ENCODE measurements at places on chromosomes 1 and 21. TPM values are rescaled to one million over a fixed set of nuclear protein-coding genes. Genes with fewer than 3 reads are reported as not detected.
A peak's percentile ranks its signal among the peaks of the same experiment; 100 is the strongest.

CCDC185 gene
- not detected for total RNA-seq

DNTTIP2 gene
- total RNA-seq = 83.6 TPM

OR2T34 gene
- not detected for total RNA-seq

LINGO4 gene
- 5.8 TPM for total RNA-seq

SRGAP2B gene
- 7.2 TPM for total RNA-seq

OLIG2 gene
- not detected for total RNA-seq

RAB3B gene
- total RNA-seq = 0.04 TPM

RGS13 gene
- total RNA-seq = 0.25 TPM

SERTAD4 gene
- total RNA-seq = 0.48 TPM

- no peaks in the 10 kb centered on the region for H3K36me3 ChIP-seq
- no peak for DNase-seq
- H3K27me3 ChIP-seq = peaks cover 38% of the 10 kb centered on the region
- H3K4me3 ChIP-seq = no peak overlapping the region
- no peak overlapping the region for H3K27ac ChIP-seq
- no peaks in the 10 kb centered on the region for H3K4me1 ChIP-seq
Measured at GRCh38 chr21:41503331-41503730, 4.6 kb downstream of the TMPRSS2 start.

DNA sequence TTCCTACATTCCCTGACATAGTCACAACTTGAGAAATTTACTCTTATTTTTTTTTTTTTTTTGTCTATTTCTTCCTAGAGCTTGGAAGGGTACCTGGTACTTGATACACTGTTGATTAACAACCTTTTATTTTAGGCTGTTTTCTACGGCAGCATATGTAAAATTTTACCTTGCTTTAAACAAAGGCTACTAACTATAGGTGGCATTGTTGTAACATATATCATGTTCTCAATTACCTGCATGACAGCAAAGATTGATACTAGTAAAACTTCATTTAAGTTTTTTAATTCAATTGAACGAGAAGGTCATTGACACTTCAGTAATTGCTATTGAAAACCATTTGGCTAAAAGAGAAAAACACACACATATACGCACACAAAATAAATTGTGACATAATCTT lies 238.3 kb upstream of the ESRRG start:
- no peaks in the 10 kb centered on the region for H3K27me3 ChIP-seq
- no peak overlapping the region for H3K4me3 ChIP-seq
- DNase-seq = no peak
- no peaks in the 10 kb centered on the region for H3K36me3 ChIP-seq
- no peak overlapping the region for H3K27ac ChIP-seq

DNA sequence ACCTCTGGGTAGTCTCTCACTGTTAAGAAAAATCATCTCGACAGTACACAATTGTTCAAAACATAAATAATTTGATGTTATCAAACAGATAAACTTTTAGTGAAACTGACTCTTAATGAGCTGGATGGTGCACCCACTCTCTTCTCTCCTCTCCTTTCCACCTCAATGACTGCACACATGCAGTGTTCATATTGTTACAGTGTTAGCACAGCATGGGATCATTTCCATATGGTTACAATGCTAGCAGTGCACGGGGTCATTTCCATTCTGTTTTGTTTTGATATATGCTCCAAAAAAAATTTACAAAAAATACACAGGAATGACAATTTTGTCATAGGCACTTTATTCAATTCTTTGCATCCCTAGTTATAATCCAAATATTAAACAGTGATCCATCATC lies 26.4 kb upstream of the RNF187 start:
- peaks cover 39% of the 10 kb centered on the region for H3K27me3 ChIP-seq
- H3K4me3 ChIP-seq = no peak overlapping the region
- no peak for DNase-seq
- peaks cover 25% of the 10 kb centered on the region for H3K4me1 ChIP-seq
- no peak overlapping the region for H3K27ac ChIP-seq

DNA sequence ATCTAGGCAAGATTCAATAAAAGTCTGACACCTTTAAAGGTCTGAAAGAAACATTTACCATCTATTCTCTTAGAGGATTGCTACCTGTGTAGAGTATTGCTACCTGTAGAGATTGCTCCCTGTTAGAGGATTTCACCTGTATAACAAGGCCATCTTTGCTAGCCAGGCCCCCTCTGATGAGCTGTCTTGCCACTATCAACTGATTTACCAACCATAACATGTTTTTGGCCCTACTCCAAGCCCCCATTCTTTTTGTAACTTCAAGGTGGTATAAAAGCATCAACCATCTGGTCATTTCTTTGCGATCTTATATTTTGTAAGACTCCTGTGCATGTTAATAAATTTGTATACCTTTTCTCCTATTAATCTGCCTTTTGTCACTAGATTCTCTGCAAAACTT lies 424.7 kb upstream of the CAMK1G start:
- H3K27me3 ChIP-seq = no peaks in the 10 kb centered on the region
- no peak for DNase-seq
- no peaks in the 10 kb centered on the region for H3K4me1 ChIP-seq
- no peaks in the 10 kb centered on the region for H3K36me3 ChIP-seq

- DNase-seq = no peak
- no peaks in the 10 kb centered on the region for H3K36me3 ChIP-seq
Measured at GRCh38 chr1:7584157-7584556, 186.9 kb upstream of the VAMP3 start.

- no peak for DNase-seq
- no peak overlapping the region for H3K27ac ChIP-seq
- no peak overlapping the region for H3K4me3 ChIP-seq
- no peaks in the 10 kb centered on the region for H3K4me1 ChIP-seq
- no peaks in the 10 kb centered on the region for H3K36me3 ChIP-seq
Measured at GRCh38 chr1:109641861-109642260, 14.0 kb upstream of the GSTM4 start.

- no peaks in the 10 kb centered on the region for H3K4me1 ChIP-seq
- H3K27me3 ChIP-seq = no peaks in the 10 kb centered on the region
- no peak overlapping the region for H3K4me3 ChIP-seq
- no peak overlapping the region for H3K27ac ChIP-seq
Measured at GRCh38 chr1:53588053-53588779, 129.0 kb downstream of the DMRTB1 start.

GRCh38 chr1:67624680-67625079 lies 60.3 kb upstream of the GADD45A start:
- no peak for DNase-seq
- no peaks in the 10 kb centered on the region for H3K36me3 ChIP-seq
- no peak overlapping the region for H3K4me3 ChIP-seq

- H3K4me3 ChIP-seq = no peak overlapping the region
- H3K27me3 ChIP-seq = no peaks in the 10 kb centered on the region
- no peaks in the 10 kb centered on the region for H3K4me1 ChIP-seq
Measured at GRCh38 chr1:55931081-55931940, 648.1 kb downstream of the PLPP3 start.

DNA sequence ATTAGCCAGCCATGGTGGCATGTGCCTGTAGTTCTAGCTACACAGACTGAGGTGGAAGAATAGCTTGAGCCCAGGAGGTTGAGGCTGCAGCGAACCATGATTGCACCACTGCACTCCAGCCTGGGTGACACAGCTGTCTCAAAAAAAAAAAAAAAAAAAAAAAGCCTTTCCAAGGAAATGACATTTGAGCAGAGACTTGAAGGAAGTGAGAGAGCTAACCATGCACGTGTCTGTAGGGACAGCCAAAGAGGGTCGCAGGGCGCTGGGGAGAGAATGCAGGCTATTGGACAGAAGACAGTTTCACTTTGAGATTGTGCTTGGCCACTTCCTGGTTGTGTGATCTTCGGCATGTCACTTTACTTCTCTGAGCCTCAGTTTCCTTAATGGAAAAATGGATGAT lies 6.8 kb downstream of the HCRTR1 start:
- no peak overlapping the region for H3K4me3 ChIP-seq
- H3K27ac ChIP-seq = no peak overlapping the region
- H3K4me1 ChIP-seq = peaks cover 35% of the 10 kb centered on the region
- DNase-seq = no peak
- H3K27me3 ChIP-seq = no peaks in the 10 kb centered on the region

DNA sequence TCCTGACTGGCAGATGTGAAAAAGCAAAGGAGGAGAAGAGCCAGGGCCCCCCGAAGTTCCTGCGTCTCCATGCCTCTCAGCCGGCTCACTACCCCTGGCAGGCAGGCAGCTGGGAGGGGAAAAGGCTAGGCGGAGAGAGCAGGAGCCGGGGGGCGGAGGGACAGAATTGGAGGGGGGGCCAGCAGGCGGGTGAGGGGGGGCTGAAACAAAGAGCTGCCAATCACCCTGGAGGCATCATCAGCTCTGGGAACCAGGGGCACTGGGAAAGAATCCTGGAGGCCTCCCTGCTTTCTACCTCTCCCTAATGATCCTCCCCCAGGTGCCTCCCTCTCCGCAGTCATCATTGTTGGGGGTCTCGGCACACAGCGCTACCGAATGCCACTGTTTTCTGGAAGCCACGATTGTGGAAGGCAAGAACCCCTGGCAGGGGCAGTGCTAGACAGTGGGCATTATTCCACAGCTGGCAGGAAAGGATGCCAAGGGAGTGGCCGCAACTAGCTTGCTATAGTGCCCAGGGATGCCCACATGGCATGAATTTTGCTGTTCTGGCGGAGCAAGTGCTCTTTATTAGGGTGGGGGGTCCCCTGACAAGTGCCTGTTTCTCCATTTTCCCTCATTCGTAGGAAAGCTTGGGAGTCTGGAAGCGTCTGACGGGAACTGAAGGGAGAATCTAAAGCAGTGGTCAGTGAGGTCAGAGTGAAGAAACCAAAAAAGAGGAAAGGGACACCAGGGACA lies at the start of gene THBS3:
Gene THBS3, minus strand, starts transcription at position 92 of the 735 bp plus-strand sequence. Its CDS starts 21 bp downstream, at position 71.
- peaks cover 3% of the 10 kb centered on the region for H3K36me3 ChIP-seq
- no peaks in the 10 kb centered on the region for H3K27me3 ChIP-seq
- peaks cover 21% of the 10 kb centered on the region for H3K4me1 ChIP-seq
- DNase-seq = peak; percentile 47

- peaks cover 7% of the 10 kb centered on the region for H3K4me1 ChIP-seq
- no peaks in the 10 kb centered on the region for H3K27me3 ChIP-seq
- no peaks in the 10 kb centered on the region for H3K36me3 ChIP-seq
- no peak for DNase-seq
Measured at GRCh38 chr21:36846631-36847030, 119.8 kb downstream of the HLCS start.

DNA sequence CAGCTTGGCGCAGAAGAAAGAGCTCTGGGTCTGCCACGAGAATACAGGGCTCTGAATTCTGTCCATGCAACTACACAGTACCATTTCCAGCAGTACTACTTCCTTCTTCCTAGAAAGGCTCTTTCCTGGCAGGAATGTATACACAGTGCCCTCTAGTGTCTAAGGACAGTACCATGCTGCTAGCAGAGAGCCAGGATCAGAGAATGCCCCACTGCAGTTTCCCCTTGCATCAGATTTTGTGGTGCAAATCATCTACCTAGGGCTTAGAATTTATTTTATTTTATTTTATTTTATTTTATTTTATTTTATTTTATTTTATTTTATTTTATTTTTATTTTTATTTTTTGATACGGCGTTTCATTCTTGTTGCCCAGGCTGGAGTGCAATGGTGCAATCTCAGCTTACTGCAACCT lies 50.8 kb downstream of the PAX7 start:
- no peak overlapping the region for H3K27ac ChIP-seq
- H3K27me3 ChIP-seq = no peaks in the 10 kb centered on the region
- DNase-seq = no peak
- H3K4me3 ChIP-seq = no peak overlapping the region
- no peaks in the 10 kb centered on the region for H3K4me1 ChIP-seq
- H3K36me3 ChIP-seq = no peaks in the 10 kb centered on the region

GRCh38 chr1:169680377-169681019 lies 30.9 kb downstream of the SELL start:
- no peak overlapping the region for H3K4me3 ChIP-seq
- no peaks in the 10 kb centered on the region for H3K27me3 ChIP-seq
- H3K27ac ChIP-seq = no peak overlapping the region
- H3K36me3 ChIP-seq = no peaks in the 10 kb centered on the region
- H3K4me1 ChIP-seq = no peaks in the 10 kb centered on the region
- DNase-seq = no peak

DNA sequence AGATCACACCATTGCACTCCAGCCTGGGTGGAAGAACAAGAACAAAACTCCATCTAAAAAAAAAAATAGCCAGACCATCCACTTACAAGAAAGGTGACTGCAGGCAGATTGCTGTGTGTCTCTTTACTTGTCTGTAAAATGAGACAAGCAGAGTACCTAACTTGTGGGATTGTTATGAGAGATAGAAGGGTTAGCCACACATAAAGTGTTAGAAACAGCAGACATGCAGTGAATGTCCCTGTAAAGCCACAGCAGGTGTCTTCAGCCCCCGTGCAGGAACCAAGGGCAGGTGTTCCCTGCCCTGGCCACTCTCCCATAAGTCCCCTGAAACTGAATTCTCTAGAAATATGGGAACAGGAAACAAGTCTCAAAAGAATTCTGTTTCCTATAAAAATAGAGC lies 40.8 kb upstream of the EFHD2 start:
- H3K4me3 ChIP-seq = no peak overlapping the region
- H3K36me3 ChIP-seq = no peaks in the 10 kb centered on the region
- H3K27ac ChIP-seq = no peak overlapping the region
- H3K27me3 ChIP-seq = peaks cover 13% of the 10 kb centered on the region

DNA sequence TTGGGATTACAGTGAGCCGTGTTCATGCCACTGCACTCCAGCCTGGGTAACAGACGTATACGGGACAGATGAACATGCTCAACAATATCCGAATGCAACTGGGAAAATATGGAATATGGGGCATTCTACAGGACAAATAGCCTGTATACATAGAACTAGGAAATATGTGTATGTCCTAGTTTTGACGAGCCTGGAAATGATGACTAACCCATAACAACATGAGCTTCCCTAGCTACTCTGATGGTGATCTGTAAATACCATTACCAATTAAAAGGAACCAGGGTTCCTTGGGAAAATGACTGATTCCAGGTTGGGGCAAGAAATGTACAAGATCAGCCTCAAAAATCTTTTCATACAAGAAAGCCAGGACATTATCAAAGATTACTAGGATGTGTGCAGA lies 42.8 kb upstream of the ARTN start:
- H3K27ac ChIP-seq = no peak overlapping the region
- no peak for DNase-seq
- H3K36me3 ChIP-seq = no peaks in the 10 kb centered on the region
- no peak overlapping the region for H3K4me3 ChIP-seq
- H3K4me1 ChIP-seq = peaks cover 13% of the 10 kb centered on the region
- H3K27me3 ChIP-seq = no peaks in the 10 kb centered on the region

GRCh38 chr1:108080448-108080847 lies 115.5 kb upstream of the VAV3 start:
- no peak for DNase-seq
- H3K27ac ChIP-seq = no peak overlapping the region
- H3K4me1 ChIP-seq = peaks cover 4% of the 10 kb centered on the region
- no peak overlapping the region for H3K4me3 ChIP-seq

GRCh38 chr1:32632829-32633228 lies 17.5 kb downstream of the ZBTB8OS start:
- H3K4me1 ChIP-seq = no peaks in the 10 kb centered on the region
- H3K27me3 ChIP-seq = no peaks in the 10 kb centered on the region
- no peak overlapping the region for H3K4me3 ChIP-seq
- H3K36me3 ChIP-seq = no peaks in the 10 kb centered on the region
